ENCODE measurements at places on chromosomes 1 and 21. TPM values are rescaled to one million over a fixed set of nuclear protein-coding genes. Genes with fewer than 3 reads are reported as not detected.

The CAMK1G gene
- total RNA-seq: 0.16 TPM

The LRRC7 gene
- not detected for total RNA-seq

The TCEA3 gene
- total RNA-seq: 38.0 TPM

DNA sequence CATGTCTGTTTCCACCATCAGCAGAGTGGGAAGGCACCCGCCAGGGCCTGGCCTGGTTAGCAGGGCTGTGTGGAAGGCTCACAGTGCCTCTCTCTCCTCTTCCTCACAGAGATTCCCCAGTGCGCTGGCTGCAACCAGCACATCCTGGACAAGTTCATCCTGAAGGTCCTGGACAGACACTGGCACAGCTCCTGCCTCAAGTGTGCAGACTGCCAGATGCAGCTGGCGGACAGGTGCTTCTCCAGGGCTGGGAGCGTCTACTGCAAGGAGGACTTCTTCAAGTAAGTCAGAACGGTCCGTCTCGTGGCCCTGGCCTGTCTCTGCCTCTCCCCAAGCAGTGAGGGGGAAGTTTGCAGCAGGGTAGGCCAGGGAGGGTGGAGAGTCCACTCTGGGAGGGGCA, 18.1 kb downstream of the LHX4 start:
- no peaks in the 10 kb centered on the region for H3K36me3 ChIP-seq
- no peak for DNase-seq
- no peak overlapping the region for H3K27ac ChIP-seq
- H3K27me3 ChIP-seq: peaks cover 19% of the 10 kb centered on the region
- no peak overlapping the region for H3K4me3 ChIP-seq
- H3K4me1 ChIP-seq: no peaks in the 10 kb centered on the region

- peak overlapping the region; percentile 18 for H3K27ac ChIP-seq
- DNase-seq: no peak
- no peaks in the 10 kb centered on the region for H3K27me3 ChIP-seq
- no peaks in the 10 kb centered on the region for H3K36me3 ChIP-seq
Measured at GRCh38 chr21:16634515-16634914, 878.3 kb upstream of the CXADR start.

DNA sequence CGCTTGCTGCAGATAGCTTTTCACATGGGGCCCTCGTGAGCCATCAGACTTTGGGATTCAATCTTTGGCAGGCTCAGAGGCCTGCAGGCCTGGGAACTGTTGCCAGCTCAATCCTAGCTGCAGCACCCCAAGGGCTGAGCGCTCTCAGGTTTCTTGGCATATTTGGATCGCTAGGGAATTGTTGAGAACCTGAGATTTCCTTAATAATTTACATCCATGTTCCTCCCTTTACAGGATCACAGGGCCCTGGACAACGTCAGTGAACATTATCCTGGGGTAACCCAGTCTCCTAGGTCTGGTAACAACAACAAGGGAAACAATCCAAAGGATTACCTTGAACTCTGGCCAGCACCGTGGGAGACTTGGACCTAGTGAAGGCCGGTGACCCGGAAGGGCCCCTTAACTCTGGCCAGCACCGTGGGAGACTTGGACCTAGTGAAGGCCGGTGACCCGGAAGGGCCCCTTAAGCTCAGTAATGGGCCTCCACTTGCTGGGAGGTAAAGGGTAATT, 49.3 kb upstream of the NEK2 start:
- no peaks in the 10 kb centered on the region for H3K4me1 ChIP-seq
- no peaks in the 10 kb centered on the region for H3K36me3 ChIP-seq
- DNase-seq: no peak
